NCI-H69 (cell line): ENCODE measurements at places on chromosomes 13 and 19.
A peak's percentile ranks its signal among the peaks of the same experiment; 100 is the strongest.

DNA sequence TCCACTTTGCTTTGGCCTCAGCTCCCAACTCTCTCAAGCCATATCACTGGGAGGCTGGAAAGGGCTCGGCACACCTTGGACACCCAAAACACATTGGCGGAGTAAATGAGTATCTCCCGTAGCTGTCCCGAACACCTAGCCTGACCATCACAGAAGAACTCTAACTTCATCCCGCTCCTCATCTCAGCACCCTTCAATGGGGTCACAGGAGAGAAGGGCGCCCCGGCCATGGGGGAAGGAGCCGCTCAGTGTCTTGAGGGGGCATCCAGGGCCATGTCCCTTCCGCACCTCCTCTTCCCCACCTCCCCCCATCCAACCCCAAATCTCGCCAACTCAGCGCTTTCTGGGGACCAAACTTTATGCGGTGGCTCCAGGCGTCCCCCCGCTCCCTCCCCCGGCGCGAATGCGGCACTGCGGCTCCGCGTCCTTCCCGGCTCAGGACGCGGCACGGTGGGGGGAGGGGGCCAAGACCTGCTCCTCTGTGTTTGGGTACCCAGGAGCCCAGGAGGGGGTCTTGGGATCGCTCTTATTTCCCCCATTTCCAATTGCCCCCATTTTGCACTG, 3.0 kb downstream of the KCNC3 start:
- no peak for DNase-seq

DNA sequence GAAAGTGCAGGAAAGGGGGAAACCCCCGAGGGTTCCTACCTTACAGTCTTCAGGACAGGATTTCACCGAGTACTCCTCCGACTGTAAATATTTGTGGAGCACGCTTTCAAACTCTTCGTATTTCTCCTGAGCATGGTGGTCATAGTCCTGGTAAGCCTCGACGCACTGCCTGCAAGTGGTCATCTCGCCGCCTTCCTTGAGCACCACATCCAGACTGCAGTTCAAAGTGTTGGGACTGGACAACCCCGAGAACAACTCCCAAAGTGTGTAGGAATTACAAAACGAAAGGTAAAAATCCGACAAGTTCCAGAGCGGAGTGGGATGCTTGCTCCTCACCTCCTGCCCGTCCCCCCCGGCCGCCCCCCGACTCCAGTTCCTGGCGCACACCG, 349.7 kb downstream of the LIG4 start:
- DNase-seq, result peak; percentile 75

DNA sequence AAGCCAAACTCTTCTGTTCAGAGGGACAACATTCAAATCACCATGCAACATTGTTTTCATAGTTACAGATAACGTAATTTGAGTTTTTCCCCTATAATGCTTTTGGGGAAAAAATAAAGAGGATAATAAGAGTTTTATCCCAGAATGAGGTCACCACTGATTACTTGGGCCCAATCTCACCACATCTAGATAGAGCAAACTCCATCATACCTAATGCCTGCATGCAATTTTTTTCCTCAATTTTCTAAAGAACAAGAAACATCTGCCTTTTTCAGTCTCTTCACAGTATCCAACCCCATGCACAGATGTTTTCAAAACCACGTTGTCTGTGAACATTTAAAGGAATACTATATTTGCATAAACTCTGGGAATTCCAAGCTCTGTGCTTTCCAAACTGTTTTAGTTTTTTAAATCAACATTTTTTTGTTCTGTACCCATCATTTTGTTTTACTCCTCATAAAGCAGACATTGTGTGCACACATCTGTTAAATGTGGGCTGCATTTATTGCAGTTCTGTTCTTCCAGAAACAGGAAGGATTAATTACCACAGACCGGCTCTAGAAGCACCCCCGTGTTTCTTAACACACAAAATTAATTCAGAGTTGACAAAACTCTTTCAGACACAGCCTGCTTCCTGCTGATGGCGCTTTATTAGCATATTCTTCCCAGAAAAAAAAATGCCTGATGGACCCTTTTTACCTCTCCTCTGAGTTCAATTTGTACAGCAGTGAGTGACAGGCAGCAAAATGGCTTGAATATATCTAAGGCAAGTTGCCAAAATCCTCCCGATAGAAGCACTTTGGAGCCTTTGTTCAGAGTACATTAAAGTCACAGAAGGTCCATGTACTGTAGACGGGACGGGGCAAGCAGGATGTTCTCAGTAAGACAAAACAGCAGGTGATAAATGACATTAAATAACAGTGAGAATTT, 1171.9 kb downstream of the EFNB2 start:
- DNase-seq, result no peak

DNA sequence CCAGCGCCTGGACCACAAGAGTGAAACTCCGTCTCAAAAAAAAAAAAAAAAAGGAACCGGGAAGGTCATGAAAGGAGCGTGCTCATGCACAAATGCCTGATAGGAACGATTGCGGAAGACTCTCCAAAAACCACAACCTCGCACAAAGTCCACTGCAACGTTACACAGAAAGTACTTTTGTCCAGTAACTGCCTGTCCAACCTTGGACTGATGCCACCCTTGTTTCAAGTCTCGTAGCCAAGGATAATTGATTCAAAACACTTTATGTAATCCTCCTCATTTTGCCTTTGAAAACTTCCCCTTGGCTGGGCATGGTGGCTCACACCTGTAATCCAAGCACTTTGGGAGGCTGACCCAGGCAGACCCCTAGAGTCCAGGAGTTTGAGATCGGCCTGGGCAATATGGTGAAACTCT, 13.7 kb downstream of the LGALS7 start:
- DNase-seq, result no peak

GRCh38 chr19:31018936-31019335, 330.3 kb downstream of the TSHZ3 start:
- DNase-seq, result no peak
